CD4-positive, alpha-beta T cell (primary cell): ENCODE measurements at places on chromosomes 1 and 21. TPM values are rescaled to one million over a fixed set of nuclear protein-coding genes. Genes with fewer than 3 reads are reported as not detected.

Gene GPBP1L1
- total RNA-seq: 125 TPM

GRCh38 chr1:45880930-45881329 lies 77.5 kb downstream of the MAST2 start:
- no peak for DNase-seq

Gene RHBG
- not detected for total RNA-seq

DNA sequence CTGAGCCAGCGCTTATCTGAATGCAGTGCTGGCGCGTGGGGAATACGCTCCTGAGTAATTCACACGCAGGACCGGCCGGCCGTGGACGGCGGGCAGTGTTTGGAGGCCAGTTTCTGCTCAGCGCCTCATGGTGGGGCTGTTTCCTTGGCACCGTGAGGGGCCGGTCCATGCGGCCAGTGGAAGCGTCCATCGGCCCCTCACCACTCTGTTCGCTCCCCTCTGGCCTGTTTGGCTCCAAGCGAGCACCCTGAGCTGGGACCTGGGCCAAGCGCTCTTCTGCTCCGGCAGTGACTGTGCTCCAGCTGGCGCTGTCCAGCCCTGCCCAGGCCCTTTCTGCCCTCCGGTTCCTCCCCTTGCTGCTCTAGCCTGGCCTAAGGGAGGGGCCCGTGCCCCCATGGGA lies 16.3 kb upstream of the PLCH2 start:
- DNase-seq: no peak

- DNase-seq: no peak
Measured at GRCh38 chr1:17192394-17193221, 12.3 kb upstream of the PADI1 start.

DNA sequence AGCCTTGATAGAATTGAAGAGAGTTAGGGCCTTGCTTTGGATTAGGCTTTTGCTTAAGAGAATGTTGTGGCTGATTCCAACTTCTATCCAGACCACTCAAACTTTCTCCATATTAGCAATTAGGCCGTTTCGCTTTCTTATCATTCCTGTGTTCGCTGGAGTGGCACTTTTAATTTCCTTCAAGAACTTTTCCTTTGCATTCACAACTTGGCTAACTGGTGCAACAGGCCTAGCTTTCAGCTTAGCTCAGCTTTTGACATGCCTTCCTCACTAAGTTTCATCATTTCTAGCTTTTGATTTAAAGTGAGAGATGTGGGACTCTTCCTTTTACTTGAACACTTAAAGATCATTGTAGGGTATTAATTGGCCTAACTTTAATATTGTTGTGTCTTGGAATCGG lies 183.6 kb upstream of the L1TD1 start:
- DNase-seq: no peak

GRCh38 chr1:183880531-183881243 lies 75.8 kb downstream of the RGL1 start:
- DNase-seq: no peak

Gene TPTE
- not detected for total RNA-seq

Gene DOCK7
- 7.9 TPM for total RNA-seq

DNA sequence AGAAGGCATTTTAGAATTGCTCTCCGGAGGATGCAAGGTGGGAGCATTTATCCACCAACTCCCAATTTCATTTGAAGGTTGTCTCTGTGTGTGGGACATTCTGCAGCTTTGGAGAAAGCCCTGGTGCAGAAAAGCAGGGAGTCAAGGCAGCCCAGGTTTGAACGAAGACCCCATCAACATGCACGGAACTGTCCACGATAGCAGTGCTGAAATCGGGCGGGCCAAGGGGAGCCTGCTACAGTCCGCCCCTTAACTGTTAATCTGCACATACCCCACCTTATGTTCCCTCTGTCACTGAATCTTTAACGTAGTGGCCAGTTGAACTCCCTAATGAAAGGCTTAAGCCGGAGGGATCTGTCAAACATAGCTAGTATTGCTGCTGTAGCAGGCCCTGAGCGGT lies 68.8 kb upstream of the C1orf174 start:
- DNase-seq: no peak

Gene RAP1GAP
- 0.44 TPM for total RNA-seq

- no peak for DNase-seq
Measured at GRCh38 chr1:35210321-35211119, 17.6 kb upstream of the SFPQ start.

Gene NOS1AP
- total RNA-seq: not detected

DNA sequence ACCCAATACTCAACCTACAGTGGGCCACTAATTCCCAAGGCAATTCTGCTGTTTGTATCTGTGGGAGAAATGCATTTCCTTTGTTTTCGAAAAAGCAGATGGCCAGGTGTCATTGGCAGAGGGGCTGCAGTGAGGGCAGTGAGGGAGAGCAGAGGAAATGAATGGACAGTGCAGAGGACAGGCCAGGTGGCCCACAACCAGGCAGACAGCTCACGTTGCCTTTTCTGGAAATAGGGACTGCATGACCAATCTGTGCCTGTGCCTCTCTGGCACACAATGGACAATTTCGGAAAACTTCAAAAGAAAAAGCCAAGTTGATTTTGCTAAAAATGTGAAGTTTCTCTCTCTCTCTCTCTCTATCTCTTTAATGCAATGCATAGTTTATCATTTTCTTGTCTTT lies 52.6 kb upstream of the ETS2 start:
- no peak for DNase-seq

DNA sequence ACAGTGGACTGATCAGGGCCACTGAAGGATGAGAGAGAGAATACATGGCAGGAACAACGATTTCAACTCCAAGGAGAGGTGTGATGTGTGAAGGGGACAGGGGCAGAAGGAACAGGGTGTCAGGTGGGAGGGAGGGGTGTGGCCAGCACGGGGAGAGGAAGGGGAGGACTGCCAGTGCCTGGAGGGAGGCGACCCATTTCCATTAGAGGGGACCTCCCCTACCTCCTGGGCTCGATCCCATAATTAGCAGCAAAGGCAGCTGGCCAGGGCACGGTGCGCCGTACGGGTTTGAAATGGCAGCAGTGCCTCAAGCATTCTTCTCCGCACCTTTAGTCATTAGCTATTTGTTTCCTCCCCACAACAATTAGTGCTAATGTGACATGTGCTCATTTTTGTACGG lies 22.7 kb downstream of the CRYAA start:
- DNase-seq: no peak

- DNase-seq: no peak
Measured at GRCh38 chr1:20250340-20250989, 40.2 kb upstream of the VWA5B1 start.

GRCh38 chr1:2801046-2801445 lies 447 bp downstream of the TTC34 start:
- no peak for DNase-seq

Gene KCNAB2
- total RNA-seq: 147 TPM

DNA sequence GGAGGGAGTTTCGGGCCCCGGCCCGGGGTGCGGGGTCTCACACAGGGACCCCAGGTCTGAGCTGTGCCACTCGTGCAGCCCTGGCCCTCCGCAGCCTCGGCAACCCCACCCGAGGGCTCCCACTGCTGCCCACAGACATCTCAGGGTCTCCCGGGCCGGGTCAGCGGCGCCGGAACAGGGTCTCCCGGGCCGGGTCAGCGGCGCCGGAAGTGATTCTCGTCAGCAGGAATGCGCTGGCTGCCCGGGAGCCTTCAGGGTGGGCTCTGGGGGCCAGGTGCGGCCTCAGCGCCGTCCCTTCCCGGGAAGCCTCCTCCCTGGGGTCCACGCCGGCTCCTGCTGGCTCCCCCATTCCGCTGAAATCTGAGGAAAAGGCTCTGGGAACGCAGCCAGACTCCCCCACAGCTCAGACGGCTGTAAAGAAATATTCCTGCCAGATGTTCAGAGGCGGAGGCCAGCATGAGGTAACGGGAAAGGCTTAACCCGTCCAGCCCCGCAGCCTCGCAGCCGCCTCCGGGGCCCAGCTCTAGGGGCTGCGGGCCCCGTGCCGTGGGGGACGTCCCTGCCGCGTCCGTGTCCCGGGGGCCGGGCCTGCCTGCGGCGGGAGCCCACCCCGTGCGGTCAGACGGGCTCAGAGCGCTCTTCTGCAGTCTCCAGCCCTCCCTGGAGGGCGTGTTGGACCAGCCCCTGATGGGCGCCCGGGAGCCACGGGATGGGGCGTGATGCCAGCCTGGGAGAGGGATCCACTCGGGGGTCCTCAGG lies 8.7 kb upstream of the COL6A1 start:
- no peak for DNase-seq

Gene BSND
- total RNA-seq: not detected

DNA sequence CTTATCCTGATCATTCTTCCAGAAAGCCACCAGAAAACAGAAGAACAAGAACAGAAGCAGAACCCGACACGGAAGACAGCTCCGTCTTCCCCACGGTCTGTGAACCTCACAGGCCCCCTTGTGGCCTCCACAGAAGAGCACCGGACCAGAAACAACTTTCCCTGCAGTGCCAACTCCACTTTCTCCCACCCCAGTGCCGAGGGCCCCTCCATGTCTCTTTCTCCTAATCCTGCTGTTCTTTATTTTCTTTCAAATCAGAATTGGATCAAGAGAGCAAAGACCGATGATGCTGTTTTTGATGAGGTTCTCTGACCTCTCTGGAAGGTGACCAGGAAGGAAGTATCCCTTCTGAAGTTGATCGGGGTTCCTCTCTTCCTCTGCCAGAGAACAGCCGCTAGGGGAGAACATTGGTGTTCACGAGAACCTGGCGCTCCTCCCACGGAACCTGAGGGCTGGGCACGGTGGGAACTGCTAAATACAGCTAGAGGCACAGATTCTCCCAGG lies 58.9 kb upstream of the CTTNBP2NL start:
- DNase-seq: no peak

Gene NAXE
- 27.8 TPM for total RNA-seq

DNA sequence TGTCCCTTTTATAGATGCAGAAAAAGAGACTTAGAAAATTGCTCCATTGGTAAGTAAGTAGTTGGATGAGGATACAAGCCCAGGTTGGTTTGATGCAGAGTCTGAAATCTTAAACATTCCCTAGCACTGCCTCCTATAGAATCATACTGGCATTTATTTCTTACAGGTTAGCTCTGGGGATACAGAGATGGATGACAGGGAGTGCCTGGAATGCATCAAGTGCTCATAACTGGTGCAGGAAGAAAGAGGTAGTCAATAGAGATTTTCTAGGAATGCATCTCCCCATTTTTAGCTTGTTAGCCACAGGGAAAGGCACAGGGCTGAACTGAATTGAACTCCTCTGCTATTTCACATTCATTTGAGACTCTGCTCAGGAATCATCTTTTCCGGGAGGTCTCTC lies 269.0 kb upstream of the USP24 start:
- no peak for DNase-seq

Gene KIF14
- 0.11 TPM for total RNA-seq

GRCh38 chr1:30575066-30575465 lies 148.3 kb downstream of the MATN1 start:
- no peak for DNase-seq

DNA sequence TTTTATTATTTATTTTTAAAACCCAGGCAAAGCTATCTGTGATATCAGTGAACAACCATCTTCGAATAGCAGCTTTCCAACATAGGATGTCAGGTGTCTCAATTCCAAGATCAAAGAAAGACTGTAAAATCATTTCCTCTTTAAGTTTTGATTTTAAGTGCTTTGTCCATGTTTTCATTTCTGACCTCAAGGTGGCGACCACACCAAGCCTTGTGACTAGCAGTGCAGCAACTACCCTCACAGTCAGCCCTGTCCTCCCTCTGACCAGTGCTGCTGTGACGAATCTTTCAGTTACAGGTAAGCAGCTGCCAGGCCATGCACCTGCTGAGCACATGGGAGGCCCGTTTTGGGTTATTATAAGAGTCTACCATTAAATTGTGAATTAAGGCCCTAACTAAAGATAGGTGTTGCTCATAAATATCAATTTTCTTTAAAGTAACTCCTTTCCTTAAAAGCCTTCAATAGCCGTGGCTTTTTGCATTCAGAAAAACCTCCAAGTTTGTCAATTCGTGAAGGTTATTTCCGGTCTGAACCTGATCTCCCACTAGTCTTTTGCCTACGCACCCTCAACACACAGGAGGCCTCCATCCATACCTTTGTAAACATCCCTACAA lies 117.0 kb downstream of the CD247 start:
- peak; percentile 76 for DNase-seq

Gene ZNF683
- not detected for total RNA-seq

GRCh38 chr1:34713443-34713842 lies 41.4 kb upstream of the GJB5 start:
- no peak for DNase-seq

DNA sequence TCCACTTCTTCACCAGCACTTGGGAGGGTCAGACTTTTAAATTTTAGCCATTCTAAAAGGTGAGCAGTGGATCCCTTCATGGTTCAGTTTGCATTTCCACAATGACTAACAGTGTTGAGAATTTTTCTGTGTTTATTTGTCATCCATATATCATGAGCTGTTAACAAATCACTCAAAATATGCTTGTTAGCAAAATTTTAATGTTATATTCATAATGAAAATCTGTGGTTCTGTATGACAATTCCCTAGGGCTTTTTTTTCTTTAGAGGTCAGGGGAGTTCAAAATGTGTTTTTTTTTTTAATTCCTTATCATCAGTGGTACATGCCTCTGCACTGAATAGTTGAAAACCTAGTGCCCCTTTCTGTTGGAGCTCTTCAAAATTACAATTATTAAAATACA lies 682.2 kb upstream of the ADGRL2 start:
- DNase-seq: no peak

DNA sequence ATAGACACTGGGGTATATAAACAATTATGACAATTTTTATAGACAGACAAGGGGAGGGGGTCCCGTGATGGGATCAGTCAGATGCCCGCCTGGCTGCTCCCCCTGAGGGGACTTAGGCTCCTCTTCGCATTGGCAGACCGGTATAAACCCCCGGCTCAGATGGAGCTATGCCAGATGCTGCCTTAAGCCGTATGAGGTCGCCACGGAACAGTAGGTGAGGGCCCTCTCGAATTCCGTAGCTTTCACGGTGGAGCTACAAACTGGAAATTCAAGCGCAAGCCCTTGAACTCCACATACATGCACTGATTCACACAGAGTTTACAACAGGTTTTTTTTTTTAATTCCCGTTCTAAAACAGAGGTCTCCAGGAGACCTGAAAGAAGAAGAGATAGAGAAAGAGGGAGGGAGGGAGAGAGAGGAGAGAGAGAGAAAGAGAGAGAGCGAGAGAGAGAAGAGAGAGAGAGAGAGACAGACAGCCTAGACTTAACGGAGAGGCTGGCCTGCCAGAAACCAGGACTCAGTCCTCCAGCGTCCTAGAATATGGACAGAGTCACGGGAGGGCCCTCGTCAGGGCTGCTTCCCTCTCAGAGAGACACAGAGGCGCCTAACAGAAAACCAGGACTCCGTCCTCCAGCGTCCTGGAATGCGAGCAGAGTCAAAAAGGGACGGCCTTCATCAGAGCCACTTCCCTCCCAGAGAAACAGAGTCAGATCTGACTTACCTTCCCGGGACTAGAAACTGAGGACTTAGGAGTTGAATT lies 24.4 kb upstream of the TMEM54 start:
- peak; percentile 56 for DNase-seq

DNA sequence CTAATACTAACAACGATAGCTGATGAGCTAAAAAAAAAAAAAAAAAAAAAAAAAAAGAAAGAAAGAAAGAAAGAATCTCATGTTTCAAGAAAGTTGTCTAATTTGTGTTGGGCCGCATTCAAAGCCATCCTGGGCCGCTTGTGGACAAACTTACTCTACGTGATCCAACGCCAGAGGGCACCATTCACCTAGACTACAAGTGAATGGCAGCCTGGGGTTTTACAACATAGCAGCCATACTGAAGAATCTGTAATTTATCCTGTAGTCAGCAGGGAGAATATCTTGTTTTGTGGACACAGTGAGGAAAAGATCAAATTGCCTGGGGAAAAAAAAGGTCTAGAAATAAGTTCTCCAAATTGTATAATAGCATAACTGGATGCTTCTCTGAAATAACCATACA lies 47.0 kb downstream of the CYP2J2 start:
- DNase-seq: peak; percentile 59

GRCh38 chr1:36673202-36673601 lies 190.5 kb upstream of the CSF3R start:
- DNase-seq: no peak

Gene LEFTY2
- total RNA-seq: not detected

Gene SV2A
- 2.5 TPM for total RNA-seq
